ENCODE measurements at places on chromosomes 2 and 18.

GRCh38 chr18:58300867-58301266 lies 256.8 kb downstream of the NEDD4L start:
- DNase-seq, result no peak

- no peak for DNase-seq
Measured at GRCh38 chr2:131010566-131010965, 82.7 kb downstream of the FAM168B start.

DNA sequence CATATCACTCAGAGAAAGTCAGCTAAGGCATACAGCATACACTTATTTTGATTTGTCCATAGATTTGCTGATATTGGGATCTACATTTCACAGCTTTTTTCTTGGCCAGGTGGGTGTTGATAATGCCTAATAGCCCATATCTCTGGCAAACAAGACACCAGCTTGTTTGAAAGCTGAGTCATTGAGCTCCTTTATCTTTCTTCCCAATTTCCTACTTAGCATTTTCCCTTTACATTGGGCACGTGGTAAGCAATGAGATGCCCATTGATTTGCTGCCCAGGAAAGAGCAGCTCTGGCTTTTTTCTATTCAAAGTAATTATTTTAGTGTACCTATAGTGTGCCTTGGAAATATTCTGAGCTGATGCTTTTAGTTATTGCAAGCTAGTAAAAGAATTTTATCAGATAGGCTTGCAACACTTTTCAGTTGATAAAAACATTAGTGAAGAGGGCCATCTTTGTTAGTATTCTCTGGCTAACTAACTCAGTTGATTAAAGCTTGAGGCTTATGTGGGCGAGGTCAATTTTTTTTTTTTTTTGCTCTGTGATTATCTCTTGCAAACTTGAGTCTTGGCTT lies 79.6 kb downstream of the OSBPL6 start:
- DNase-seq, result no peak

GRCh38 chr18:50649821-50650220 lies 89.9 kb downstream of the MAPK4 start:
- no peak for DNase-seq

GRCh38 chr2:54240515-54241469 lies 15.2 kb downstream of the TSPYL6 start:
- DNase-seq, result no peak
